RWPE2 (cell line): ENCODE measurements at places on chromosomes 2 and 18.

DNA sequence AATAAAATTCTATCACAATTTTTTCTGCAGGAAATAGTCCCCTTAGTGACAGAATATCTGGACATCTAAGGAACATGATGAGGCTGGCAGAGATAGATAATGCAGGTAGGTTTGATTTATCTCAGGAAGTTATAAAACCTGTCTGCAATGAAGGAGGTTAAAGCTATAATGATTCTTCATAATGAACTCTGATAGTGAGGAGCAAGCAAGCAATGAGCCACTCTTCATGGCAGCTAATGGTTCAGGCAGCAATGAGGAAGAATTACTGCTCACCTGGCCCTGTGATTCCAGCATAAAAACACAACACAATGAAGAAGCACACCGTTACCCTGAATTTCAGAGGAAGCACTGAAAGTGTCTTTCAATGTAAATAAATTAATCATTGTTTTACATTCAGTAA lies 599.6 kb upstream of the PKDCC start:
- DNase-seq: no peak

DNA sequence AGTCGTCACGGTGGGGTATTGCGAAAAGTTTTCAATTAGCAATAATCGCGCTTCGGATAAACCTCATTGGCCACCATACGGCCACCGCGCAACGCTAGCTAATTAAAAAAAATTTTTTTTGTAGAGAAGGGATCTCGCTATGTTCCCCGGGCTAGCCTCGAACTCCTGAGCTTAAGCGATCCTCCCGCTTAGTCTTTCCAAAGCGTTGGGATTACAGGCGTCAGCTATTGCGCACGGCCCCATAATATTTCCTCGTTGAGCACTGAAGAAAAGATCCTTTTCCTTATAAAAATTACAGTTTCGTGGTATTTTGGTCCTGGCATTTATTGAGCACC lies 759 bp upstream of the ACTR1B start:
- DNase-seq: no peak

DNA sequence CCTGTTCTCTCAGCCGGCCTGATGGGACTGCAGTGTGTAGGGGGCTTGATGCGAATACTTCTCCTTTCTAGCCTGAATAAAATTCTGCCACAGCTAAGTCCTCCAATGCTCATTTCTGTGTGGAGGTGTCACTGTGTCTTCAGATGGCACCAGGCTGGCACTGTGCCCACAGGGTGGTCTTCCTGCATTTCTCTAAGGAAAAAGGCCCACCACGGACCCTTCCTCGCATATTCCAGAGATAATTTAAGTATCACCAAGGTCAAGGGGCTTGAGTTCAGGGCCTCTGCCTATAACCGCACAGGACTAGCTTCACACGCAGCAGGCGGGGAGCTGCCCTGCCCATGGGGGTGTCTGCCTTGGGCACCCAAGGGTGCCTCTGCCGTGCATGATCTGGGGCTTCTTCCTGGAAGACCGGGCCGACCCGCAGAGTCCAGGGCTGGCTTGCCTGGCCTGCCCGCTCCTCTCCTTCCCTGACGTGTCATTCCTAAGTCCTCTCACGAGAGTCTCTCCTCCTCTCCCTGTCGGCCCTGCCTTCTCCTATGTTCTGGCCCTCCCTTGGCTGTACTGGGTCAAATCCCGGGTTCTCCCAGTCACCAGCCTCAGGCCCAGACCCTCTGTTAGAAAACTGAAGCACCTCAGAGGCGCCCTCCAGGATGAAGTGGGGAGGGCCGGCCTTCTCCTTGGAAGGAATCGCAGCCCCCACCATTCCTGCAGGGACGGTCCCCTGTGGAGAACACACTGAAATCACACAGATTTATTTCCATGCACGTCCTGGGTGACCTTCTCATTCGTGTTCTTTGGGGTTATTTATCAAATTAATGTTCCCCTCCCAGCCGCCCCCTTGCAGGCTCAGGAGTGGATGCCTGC lies 48.9 kb upstream of the PXDN start:
- DNase-seq: no peak

DNA sequence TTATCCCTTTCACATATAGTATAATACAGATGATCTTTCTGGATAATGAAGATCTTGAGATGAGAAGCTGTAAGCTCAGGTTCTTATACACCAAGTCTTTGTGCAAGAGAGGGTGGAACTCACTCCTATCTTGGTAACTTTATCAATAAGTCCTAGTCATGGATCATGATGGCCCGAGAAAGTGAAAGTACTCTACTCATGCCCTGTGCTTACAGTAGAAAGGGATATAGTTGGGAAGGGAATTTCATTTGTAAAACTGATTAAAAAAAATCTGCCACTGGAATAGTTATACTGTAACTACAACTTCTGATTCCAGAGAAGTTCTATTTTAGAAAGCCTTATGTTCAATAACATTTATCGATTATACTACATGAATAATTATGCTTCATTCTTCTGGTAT lies 51.8 kb downstream of the MYO3B start:
- no peak for DNase-seq

GRCh38 chr2:146818122-146818521 lies 1026.7 kb upstream of the ACVR2A start:
- DNase-seq: no peak

DNA sequence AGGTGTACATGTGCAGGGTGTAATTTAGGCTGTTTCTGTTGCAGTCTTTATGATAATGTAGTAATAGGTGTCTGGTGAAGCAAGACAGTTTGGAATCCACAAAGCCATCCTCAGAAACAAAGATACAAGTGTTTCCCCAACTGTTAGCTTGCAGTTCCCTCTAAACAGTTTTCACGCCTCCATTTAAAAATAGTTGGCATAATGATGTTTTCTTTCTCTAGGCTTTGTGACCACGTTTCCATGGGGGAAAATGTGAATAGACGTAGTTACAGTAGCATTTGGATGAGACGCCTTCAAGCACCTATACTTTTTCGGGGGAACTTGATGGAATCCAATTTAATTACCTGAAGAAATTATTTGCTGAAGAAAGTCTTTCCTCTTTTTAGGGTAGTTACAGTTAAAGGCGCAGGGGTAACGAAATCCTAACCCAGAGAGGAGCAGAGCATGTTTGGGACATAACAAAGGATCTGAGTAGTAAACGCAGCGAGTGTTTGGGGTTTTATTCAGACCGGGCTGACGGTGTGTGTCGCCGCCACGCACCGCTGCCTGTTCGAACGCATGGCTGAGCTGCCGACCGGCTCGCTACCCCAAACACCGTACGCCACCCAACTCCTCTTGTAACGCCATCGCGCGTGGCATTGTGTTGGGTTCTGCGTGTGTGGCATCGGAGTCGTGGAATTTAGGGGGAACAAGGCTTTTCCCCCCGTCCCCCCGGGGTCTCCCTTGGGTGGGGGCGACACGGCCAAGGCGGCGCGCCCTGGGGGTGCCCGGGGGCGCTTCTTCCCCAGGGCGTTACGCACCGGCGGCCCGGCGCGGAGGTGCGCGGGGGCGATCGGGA lies 681 bp upstream of the NRP2 start:
- no peak for DNase-seq

DNA sequence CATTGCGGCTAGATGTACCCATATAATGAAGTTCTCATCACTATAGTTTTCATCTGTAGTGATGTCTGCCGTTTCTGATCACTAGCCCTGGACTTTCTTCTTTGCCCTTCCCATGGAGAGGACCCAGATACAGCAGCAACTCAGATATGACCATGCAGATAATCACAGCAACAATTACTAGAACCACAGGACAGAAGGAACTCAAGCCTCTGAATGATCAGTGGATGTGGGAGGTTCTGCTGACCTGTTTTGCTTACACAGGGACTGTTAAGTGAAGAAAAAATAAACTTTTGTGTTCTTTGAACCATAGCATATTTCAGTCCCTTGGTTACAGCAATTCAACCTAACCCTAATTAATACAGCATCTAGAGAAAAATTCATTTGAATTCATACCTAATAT lies 62.7 kb downstream of the ACVR1 start:
- DNase-seq: no peak

GRCh38 chr2:133711806-133712205 lies 143.5 kb upstream of the NCKAP5 start:
- DNase-seq: no peak

DNA sequence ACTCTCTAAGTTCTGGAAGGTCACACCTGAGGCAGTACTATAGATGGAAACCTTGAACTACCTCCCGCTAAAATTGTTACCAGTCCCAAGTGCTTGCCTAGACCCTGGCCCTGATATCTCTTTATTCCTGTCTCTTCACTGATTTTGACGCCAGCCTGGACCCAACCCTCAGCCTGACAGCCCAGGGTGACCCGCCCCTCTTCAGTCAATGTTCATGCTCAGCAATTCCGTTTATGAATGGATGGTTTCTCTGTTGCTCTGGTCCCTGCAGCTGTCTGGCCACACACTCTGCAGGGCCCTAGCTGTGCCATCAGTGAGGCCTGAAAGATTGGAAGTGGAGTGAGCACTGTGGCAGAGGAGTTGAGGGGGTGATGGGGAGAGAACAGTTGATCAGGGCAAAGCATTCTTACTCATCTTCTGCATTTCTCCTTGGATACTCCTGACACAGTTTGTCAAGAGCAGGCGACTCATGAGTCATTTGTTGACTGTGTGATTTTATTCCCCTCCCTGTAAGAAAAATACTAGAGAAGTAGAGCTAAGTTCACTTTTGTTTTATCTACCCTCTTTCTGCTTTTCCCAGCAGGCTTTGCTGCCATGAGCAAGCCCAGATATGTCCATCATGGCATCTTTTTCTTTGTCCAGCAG lies 46.0 kb downstream of the NPAS2 start:
- no peak for DNase-seq

DNA sequence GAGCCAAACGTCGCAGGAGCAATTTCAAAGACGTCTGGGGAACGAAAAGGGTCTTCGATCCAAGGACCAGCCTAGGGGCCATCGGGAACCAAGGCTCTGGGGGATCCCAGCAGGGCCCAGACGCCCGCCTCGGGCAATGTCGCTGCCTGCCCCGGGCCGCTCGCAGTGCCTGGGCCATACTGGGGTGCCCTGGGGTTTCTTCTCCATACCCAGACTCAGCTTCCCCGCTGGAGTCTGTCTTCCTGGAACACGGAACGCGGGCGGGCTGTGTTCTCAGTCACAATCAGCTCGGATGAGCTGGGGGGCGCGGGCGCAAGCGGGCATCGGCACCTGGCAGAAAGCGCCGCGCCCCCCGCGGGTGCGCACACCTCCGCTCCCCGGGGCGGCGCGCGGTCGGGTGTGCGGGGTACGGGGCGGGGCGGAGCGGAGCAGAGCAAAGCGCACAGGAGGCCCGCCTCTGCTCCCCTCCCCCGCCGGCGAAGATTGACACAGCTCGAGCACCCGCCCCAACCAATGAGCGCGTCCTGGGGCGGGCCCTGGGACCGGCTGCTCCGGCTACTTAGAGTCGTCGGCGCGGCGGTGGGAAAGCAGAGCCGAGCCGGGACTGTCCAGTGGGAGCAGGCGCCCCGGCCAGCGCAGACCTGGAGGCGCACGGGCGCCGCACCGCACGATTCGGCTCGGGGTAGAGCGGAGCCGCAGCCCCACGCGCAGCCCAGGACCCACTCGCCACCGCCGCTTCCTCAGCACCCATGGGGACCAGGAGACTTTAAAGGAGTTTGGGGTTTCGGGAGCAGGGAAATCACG lies at the start of gene LRATD1:
Gene LRATD1 (plus strand): TSS at position 585 of the 804 bp plus-strand sequence. CDS start 1,263 bp downstream, outside the sequence.
- DNase-seq: peak; percentile 92

DNA sequence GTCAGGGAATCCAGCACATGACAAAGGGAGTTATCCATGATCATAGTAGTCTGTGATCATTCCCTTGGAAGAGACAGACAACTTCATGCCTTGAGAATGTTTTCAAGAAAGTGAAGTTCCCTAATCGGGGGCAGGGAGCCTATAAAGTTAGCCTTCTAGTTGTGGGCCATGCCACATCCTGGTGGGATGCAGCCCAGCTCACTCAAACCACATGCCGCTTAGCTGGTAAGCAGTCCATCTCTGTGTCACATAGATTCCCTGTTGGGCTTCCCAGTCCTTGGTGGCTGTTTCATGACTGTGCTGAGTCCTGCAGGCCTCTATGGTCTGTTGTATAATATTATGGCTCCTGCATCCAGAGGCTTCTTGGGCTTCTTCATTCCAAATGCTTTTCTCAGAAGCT lies 11.4 kb upstream of the ARHGAP25 start:
- DNase-seq: no peak

GRCh38 chr2:159177957-159178356 lies 108.5 kb downstream of the WDSUB1 start:
- no peak for DNase-seq

DNA sequence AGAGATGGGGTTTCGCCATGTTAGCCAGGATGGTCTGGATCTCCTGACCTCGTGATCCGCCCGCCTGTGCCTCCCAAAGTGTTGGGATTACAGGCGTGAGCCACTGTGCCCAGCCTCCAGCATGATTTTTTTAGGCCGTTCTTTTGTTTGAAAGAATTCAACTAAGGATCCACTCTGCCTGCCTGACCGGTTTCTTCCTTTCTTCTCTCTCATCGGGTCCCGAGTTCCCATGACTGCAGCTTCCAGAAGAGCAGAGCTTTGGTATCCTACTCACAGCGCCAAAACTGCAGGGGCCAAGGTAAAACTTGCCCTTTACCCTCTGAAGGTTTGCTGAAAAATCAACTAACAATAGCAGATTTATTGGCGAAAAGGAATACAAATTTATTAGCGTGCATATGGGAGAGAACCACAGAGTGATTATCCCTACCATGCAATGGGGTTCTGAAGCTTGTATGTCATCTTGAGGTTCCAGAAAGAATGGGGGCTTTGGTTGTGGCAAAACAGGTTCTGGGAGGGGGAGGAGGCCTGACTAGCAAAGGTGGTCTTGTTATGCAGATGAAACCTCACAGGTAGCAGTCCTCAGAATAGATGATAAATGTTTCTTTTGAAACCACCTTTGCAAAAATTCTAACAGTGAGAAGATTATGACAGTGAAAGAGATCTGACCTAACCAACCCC lies 87.0 kb upstream of the MSH6 start:
- no peak for DNase-seq

- peak; percentile 97 for DNase-seq
Observed at GRCh38 chr2:172196768-172197431, 94.2 kb upstream of the DLX2 start.

- DNase-seq: no peak
Observed at GRCh38 chr2:48749291-48750127, 6.0 kb downstream of the LHCGR start.

DNA sequence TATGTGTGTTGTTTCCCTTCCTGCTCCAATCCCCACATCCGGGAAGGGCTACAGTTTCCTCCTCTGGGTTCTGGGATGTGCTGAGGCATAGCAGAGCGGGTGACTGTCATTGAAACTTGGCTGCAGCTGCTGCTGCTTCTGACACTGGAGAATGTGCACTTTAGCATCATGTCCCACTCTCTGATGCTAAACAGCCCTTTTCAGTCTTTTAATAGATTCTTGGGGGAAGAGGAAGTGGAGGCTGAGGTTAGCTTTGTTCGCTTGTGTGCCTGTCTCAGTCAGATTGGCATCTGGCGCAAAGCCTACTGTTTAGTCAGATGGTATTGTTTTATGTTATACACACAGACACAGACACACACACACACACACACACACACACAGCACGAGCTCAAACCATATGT lies 136.5 kb upstream of the RND3 start:
- no peak for DNase-seq

GRCh38 chr2:193518041-193518817 lies 1323.5 kb upstream of the TMEFF2 start:
- DNase-seq: no peak

DNA sequence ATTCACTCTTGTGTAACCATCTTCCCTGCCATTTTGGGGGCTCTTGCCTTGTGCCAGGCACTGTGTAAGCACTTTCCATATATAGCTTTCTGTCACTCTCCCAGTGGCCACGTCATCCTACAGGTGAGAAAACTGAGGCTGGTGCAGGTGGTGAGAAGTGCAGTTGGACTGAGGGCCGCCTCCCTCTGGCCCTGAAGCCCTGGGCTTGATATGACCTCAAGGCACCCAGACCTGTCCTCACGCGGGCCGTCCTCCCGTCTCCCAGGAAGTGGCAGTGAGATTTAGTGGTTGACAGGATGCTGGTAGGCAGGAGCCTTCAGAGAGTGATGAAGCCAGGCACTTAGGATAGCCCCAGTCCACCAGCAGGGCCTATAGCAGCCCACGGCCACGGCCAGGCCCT lies 30.5 kb downstream of the MAL start:
- DNase-seq: no peak
